ENCODE measurements at places on chromosomes 3 and 15. TPM values are rescaled to one million over a fixed set of nuclear protein-coding genes. Genes with fewer than 3 reads are reported as not detected.

The TEX9 gene
- total RNA-seq = 3.3 TPM

The BOC gene
- total RNA-seq = 1.0 TPM

The UROC1 gene
- total RNA-seq = not detected

The CRYBG3 gene
- total RNA-seq = 7.5 TPM

The ITIH1 gene
- total RNA-seq = not detected

The GOLGA6L10 gene
- total RNA-seq = 1.2 TPM

GRCh38 chr15:42553554-42553953 lies 4.9 kb downstream of the HAUS2 start:
- DNase-seq = no peak

DNA sequence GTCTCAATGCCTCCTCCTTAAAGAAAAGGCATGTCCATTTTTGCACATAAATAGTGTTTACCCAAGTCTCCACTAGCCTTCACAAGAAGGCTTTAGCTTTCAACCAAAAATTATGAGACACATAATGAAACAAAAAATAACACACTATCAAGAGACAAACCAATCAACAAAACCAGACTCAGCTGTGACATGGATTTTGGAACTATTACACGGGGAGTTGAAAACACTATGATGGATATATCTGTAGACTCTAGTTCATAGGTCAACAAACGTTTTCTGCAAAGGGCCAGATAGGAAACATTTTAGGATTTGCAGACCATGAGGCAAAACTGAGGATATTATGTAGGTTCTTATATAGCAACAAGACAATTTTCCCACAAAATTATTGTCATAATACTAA lies 24.9 kb downstream of the MYL3 start:
- DNase-seq = no peak

DNA sequence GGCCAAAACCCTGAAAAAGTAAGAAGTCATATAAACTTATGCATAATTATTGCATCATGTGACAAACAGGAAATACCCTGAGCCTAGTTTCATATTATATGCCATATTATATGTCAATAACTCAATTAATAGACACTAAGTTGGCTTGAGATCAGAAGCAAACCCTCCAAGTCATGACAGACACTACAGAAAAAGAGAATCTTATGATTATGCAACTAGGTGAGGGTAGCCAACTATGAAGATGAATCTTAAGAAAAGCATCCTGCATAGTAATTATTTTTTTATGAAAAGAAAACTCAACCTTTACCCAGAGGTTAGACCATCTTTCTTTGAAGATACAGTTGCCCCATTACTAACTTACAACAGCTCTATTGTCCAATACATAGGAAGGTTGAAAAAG lies 192.4 kb upstream of the VEPH1 start:
- DNase-seq = no peak

DNA sequence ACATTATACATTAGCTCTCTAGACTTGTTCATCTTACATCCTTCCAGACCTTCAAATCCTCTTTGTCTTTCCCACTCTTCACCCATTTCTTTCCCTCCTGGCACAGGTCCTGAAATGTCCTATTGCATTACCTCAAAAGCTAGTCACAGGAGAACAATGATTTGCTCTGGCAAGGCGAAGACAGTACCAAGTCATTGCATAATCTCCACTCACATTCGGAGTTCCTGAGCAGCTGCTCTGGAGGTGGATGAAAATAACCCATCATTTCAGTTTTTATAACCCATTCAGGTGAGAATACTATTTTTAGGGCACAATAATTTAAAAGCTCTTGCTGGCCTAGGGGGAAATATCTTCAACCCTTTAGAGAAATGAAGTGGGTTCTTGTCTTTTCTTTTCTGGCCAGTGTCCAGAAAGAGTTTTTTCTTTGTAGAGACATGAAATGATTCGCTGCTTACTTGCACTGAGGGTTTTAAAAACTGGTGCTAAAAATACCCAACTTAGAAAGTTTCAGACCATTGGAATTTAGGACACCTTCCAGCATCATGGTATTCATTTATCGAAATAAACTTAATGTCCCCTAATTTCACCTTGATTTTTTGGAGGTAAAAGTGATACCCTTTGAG lies 23.4 kb upstream of the DYNC1LI1 start:
- DNase-seq = no peak

DNA sequence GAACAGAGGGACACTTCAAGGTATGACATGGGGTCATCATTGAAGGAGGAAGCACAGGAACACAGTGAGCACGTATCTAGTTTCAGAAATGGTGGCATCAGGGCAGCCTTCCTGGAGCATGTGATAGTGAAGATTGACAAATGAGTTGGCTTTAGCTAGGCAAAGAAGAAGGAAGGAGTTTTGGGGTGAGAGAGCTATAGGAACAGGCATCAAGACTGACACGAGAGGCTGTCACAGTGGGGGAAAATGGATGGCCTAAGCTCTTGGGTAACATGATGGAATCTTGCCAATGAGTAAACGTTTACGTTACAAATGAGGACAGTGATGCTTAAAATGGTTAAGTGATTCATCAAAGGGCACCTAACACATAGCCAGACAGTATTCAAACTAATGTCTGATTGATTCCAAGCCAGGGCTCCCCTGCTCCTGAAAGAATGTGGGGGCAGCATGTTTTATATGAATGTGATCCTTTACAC lies 23.1 kb upstream of the GPR171 start:
- peak; percentile 69 for DNase-seq

DNA sequence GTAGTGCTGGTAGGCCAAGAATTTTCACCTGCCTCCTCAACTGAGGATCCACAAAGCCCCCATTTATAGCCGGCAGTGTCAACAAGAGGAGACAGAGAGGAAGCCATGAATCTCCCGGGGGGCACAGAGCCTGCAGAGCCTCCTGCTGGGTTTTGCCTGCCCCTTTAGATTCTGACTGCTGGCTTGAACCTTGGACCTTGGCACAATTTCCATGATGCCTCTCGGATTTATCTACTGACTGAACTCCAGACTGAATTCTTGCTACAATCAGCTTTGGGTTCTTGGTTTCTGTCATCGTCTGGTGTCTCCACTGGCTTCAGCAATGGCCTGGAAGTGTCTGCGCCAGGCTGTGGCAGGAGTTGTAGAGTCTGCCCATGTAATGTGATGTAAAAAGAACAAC lies 80.7 kb downstream of the GPR156 start:
- DNase-seq = no peak

GRCh38 chr3:154718053-154718452 lies 288.1 kb upstream of the GPR149 start:
- DNase-seq = no peak

GRCh38 chr3:194817936-194818335 lies 132.3 kb downstream of the FAM43A start:
- DNase-seq = no peak

All from epithelial cell of proximal tubule (primary cell).